AG04450 (cell line): ENCODE measurements at places on chromosomes 2 and 18. TPM values are rescaled to one million over a fixed set of nuclear protein-coding genes. Genes with fewer than 3 reads are reported as not detected.

The OSR1 gene
- polyA plus RNA-seq = 13.5 and 14.0 TPM in 2 replicates

DNA sequence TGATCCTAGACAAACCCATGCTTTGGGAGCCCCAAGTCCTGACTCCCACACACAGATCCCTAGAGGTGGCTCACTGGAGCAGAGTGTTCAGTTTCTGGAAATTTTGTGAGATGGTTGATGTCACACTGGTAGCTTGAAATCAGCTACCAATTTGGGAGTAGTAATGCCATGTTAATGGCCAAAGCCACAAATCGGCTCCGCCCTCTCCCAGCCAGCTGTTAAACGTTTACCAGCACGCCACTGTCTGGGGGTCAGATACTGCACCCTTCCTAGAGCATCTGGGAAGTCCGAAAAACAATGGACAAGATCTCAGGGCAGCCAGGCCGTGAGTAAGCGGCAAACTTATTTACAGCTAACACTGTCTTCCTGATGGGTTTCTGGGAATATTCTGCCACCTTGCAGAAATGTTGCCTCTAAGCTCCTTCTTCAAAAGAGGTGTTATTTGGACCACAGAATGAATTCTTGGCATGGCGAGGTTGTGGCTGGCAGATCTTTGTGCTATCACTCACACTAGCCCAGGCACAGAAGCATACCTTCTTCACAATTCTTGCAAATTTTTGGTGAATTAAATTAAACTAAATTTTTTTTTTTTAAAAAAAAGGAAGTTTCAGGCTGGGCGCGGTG lies 60.2 kb upstream of the FZD7 start:
- DNase-seq = no peak

- DNase-seq = no peak
These were observed 38.9 kb downstream of the RAB27B start for GRCh38 chr18:54867131-54867530.

DNA sequence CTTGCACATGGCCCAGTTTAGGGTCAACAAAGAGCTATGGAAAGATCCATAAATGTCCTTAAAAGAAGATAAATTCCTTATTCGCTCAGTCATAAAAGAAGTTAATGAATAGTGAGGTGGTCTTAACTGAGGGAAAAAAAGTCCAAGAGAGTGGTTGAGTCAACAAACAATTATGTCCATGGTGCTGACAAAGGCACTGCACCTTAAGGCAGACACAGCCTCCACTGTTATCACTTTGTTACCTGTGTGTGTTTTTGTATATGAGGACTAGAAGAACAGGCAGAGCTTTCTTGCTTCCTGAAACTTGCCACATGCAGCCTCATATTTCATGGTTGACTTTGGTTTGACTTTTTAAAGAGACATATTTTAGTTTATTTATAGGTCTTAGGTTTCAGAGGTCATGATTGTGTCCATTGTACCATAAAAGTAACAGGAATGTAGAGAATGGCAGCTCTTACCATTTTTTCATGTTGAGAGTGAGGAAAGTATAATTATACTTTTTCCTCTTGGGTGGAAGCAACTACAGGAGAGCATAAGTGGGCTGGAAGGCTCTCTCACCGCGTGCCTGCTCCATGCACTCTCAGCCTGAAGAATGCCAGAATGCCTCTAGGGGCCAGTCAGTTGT lies 93.6 kb downstream of the XRCC5 start:
- no peak for DNase-seq

GRCh38 chr2:236935083-236935482 lies 150.6 kb upstream of the COPS8 start:
- no peak for DNase-seq

GRCh38 chr2:70920367-70920715 lies 15.4 kb upstream of the ATP6V1B1 start:
- DNase-seq = no peak

The G6PC2 gene
- polyA plus RNA-seq = not detected in 2 replicates

DNA sequence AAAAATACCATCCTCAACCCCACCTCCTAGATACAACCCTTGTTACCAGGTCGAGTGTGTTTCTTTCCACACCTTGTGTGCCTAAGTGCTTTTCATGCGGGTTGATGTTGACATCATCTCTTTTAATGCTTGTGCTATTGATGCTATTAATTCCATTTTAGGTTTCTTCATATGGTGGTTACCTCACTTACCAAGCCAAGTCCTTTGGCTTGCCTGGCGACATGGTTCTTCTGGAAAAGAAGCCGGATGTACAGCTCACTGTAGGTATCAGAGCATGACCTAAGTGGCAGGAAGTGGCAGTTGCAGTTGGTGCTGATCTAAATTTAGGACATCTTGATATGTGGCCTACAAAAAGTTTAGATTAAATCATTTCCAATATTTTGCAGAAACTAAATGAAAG lies 149.9 kb upstream of the TTC39C start:
- DNase-seq = no peak

GRCh38 chr2:39150890-39151497 lies 30.1 kb upstream of the SOS1 start:
- no peak for DNase-seq

The ANKRD30BL gene
- polyA plus RNA-seq = not detected in 2 replicates

The COBLL1 gene
- polyA plus RNA-seq = 0.48 and 0.79 TPM in 2 replicates

The MYOM1 gene
- 0.02 and 0.04 TPM in 2 replicates for polyA plus RNA-seq

- peak; percentile 48 for DNase-seq
These were observed 34.1 kb downstream of the WDR35 start for GRCh38 chr2:19955544-19956422.

The PARD6G gene
- 9.6 and 11.2 TPM in 2 replicates for polyA plus RNA-seq

GRCh38 chr2:58055033-58055786 lies 8.6 kb downstream of the VRK2 start:
- no peak for DNase-seq

The RGPD3 gene
- 0.07 and 0.15 TPM in 2 replicates for polyA plus RNA-seq

GRCh38 chr2:118387509-118387908 lies 299.2 kb downstream of the INSIG2 start:
- DNase-seq = peak; percentile 33

- DNase-seq = no peak
These were observed 25.3 kb upstream of the BOD1L2 start for GRCh38 chr18:57121542-57122112.

- no peak for DNase-seq
These were observed 74.5 kb upstream of the B3GNT7 start for GRCh38 chr2:231321021-231321420.

- no peak for DNase-seq
These were observed 87.3 kb downstream of the RTN4 start for GRCh38 chr2:54962935-54963440.

DNA sequence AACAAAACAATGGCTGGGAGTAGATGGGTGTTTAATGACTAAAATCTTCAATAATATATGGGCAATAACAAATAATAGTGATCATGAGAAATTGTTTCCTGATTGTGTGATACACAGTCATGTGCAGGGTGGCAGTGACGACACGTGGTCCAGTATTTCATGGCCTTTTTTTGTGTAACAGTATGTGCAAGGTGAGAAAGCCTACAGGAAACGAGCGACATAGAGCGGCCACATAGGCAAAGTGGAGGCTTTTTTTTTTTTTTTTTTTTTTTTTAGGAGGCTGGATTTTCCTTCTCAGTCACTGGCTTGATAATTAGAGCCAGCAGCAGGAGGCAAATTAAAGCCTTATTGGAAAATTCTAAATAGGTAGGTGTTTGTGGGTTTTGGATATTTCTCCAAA lies 123.7 kb downstream of the MYO3B start:
- no peak for DNase-seq

DNA sequence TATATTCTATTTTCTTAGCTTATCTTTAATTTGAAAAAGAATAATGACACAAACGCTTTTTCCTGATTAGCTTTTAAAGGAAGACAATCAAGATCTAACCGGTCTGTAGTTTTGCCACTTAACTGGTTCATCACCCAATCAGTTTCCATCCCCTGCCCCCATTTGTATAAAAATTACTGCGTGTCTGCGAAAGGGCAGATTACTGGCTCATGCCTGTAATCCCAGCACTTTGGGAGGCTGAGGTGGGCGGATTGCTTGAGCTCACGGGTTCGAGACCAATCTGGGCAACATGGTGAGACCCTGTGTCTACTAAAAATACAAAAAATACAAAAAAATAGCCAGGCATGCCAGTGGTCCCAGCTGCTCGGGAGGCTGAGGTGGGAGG lies 2.4 kb downstream of the CEBPZOS start:
- DNase-seq = no peak

The LRP1B gene
- polyA plus RNA-seq = 0.15 TPM in 2 replicates

DNA sequence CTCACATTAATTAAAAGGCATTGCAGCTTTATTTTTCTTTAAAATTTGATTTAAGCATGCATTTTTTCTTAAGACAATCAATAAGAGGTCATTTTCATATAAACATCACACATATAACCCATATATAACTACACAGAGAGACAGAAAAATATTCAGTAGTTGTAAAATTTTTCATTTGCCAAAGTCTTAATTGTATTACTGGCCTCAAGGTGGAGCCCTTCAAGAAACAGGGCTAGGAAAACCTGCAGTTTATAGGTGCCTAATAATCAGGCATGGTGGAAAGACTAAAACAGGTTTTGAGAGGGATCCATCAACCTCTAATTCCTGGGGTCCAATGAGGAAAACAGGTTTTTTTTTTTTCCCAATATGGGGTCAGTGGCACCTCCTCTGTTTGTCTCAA lies 71.3 kb upstream of the ZNF804A start:
- no peak for DNase-seq

- no peak for DNase-seq
These were observed 12.7 kb downstream of the ABI2 start for GRCh38 chr2:203340791-203341487.

DNA sequence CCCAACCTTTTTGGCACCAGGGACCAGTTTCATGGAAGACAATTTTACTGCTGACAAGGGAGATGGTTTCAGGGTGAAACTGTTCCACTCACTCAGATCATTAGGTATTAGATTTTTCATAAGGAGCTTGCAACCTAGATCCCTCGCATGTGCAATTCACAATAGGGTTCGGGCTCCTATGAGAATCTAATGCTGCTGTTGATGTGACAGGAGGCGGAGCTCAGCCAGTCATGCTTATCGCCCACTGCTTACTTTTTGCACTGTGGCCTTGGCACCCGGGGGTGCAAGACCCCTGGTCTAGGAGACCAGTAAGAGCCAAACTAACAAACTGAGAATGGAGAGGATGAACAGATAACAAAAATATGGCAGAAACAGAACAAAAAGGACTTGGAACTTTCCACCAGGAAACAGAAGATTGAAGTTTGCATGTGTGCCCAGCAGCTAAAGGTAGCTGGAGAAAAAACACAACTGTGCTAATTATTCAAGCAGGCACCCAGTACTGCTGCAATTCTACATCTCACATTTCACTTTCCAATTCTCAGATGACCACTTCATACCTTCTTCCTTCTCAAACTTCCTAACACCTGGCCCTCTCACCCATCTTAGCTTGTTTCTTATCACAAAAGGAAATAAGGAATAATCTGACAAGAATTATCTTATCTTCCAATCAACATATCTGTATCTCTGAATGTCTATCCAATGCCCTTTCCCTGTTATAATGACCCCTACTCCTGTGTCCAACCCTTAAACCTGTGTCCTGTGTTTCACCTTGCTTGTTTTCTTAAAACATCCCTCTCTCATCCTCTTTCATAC lies 24.8 kb downstream of the SP3 start:
- DNase-seq = no peak

The CCDC138 gene
- 1.8 and 2.8 TPM in 2 replicates for polyA plus RNA-seq

DNA sequence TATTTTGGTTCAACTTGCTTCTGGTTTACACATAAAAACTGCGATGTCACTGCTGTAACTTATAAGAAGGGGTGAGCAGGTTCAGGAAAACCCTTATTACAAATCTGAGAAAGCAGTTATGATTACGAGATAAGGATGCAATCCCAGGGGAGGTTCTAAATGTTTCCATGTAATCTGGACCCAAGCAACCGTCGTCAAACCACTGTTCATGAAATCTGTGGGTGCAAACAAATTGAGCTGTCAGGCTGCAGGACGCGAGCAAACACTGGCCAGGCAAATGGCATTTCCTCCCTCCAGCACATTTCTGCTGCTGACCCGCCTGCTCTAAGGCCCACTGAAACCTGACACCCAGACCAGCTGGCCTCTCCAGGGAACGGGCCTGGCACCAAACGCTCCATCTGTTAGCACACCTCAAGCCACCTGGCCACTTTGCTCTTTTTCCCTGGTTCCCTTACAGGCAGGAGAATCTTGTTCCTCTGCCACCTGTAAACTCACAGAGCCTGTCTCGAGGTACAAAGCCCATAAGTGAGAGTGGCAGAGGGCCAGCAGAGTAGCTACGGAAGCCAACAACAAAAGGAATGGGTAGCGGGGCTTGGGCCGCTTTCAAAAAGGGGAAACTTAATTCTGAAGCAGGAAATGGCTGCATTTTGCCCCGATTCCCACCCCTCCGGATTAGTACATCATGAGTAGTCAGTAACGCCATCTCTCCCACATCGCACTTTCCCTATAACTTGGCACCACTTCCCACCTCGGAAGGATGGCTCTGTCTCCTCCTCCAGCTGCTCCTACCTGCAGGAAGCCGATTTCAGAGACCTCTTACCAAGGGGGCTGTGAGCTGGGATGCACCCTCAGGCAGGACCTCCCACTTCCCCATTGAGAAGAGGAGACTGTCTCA lies 26.5 kb downstream of the CRACDL start:
- DNase-seq = peak; percentile 52

DNA sequence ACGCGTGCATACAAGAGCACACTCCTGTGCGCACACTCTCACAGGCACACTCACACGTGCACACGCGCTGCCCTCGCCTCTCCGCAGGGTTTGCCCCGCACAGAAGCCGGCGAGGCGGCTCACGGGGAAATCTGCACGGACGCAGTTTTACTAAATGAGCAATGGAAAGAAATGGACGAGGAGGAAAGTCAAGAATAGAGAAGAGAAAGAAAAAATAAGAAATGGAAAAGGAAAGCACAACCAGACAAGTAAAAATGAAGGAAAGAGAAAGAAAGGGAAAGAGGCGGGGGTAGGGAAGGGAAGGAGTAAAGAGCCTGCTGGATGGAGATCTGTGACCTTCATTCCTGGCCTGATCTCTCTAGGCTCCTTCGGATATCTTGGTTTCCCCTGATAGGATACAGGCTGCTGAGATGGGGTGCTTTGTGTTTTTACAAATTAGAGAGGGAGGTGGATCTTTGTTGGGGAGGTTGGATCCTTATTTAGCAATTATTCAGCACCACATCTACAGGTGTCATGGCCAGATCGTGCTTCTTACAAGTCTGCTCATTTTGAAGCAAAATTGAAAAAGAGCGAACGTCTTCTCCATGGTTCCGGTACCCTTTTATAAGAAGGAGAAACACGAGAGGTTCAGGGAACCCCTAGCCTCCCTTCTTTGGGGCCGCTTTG lies 693 bp upstream of the LRP2 start:
- no peak for DNase-seq

DNA sequence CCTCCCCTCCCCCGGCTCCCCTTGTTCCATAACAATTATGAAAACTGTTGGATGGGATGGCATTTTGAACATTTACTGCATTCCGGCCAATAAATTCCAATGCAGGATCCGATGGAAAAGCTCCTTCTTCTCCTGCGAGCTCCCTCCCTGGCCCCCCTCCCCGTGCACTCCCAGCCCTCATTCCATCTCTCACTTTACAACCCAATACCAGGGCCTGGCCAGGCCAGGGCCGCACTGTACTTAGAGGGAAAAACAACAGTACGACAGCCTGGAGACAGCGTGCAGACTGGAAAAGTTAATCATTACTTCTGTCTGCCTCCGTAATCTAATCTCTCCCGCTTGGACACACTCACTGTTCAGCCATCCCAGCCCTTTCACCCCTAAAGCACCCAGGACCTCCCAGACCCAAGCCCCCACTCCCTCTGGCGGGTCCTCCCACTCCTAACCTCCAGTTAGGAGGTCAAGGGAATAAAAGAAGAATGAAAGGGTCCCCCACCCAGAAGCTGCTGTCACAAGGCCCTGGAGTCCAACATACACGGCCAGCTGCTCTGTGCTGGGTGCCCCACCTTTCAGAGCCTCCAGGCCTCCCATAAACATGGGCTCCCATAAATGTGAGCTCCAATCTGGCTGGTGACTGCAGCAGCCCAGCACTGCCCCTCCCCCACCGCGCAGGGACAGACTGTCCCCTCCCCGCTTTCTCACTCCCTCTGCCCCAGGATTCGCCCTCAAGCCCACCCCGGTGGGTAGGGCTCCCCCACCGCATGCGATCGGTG lies 20.6 kb downstream of the SMAD7 start:
- no peak for DNase-seq
